ENCODE measurements at places on chromosomes 3 and 15.
A peak's percentile ranks its signal among the peaks of the same experiment; 100 is the strongest.

GRCh38 chr3:72043204-72044133, 258.5 kb upstream of the PROK2 start:
- DNase-seq, result no peak

DNA sequence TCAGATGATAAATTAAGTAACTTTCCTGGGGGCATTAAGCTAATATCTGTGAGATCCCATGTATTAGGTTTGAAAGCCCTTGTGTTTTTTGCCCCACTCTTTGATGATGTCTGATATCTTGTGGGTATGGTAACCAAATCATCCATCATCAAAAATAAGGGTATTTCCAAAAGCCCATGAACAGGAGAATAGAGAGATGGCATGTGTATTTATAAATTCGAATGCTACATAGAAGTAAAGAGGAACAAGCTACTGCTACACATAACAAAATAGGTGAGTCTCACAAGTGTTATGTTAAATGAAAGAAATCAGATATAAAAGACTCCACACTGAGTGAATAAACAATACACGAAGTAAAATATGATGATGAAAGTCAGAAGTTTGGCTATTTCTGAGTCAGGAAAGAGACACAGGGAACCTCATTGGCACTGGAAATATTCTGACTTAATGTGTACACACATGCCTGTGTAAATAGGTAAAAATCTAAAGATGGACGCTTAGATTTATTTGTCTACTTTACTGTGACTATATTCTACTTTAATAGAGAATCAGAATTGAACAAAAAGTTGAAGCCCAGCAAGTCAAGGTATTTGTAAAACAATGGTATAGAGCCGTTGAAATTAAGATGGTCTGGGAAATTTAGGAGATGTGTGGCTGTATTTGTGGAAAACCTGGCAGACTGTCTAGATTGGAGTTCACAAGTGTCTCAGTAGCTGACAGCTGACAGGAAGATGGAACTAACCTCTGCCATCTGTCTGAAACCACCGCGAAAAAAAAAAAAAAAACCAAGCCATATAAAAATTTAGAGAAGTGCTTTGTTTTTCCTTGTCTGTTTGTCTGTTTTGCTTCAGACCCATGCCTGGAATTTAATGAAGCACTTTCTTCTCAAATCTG, 111.0 kb upstream of the TGFBR2 start:
- no peak for DNase-seq

DNA sequence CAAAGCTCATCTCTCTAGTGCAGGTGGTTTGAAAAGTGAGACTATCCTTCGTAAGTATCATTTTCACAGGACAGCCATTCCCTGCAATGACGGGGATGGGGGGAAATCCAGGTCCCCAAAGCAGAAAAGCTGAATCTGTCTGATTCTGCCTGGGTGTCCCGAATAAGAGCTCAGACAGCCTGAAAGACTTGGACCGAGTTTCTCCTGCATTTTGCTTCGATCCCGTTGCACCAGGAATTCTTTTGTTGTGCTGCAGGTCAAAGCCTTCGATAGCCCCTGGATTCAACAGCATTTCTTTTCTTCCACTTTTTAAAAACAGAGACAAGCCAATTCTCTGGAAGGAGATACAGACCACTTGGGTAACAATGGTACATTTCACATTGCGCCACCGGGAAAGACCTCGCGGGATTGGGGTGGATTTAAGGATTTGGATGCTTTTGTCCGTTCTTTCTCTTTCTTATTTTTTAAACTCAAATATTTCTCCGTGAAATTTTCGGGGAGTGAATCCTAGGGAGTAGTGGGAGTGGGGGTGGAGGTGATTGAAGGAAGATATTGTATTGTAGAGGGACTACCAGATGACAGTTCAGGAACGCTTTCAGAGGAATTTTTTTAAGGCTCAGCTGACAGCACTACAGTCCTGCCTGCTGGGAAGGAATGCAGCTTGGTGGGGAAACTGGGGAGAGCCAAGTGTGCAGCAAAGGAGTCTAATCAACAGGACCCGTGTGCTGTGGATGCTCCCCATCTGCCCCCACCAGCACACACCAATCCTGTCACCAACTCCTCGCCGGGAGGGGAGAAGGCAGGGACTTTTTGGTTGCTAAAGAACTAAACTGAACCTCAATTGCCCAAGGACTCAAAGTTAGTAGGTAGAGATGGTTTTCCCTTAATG, 2.6 kb downstream of the SLITRK3 start:
- peak; percentile 73 for DNase-seq

DNA sequence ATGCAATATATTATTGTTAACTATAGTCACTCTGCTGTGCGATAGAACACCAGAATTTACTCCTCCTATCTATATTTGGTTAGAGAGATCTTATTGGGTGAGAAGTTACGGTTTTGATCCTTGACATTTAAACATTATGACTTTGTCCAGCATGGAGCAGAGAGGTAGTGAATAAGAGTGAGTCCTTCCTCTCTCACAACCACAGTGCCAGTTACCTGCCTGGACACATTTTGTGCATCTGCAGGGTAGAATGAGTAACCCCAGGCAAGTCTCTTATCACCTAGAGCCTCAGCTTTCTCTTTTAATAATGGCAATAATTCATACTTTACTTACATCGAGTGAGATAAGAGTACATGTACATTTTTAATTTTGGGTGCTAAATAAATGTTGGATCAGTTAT, 24.1 kb downstream of the KAT2B start:
- no peak for DNase-seq

DNA sequence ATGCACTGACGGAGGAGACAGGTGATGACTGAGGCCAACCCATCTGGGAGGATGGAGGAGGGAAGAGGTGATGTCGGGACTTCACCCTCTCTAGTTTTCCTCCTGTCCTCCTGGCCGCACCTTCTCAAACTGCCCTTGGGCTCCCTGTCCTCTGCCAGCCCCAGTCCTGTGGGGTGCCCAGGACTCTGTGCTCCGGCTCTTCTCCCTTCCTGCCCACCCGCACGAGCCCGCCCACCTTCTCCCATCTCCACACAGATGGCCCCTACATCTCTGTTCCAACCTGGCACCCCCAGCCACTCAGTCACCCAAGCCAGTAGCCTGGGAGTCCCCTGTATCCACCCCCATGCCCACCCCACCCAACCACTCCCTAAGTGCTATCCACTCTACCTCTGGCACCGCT, 206.7 kb upstream of the LINGO1 start:
- no peak for DNase-seq

DNA sequence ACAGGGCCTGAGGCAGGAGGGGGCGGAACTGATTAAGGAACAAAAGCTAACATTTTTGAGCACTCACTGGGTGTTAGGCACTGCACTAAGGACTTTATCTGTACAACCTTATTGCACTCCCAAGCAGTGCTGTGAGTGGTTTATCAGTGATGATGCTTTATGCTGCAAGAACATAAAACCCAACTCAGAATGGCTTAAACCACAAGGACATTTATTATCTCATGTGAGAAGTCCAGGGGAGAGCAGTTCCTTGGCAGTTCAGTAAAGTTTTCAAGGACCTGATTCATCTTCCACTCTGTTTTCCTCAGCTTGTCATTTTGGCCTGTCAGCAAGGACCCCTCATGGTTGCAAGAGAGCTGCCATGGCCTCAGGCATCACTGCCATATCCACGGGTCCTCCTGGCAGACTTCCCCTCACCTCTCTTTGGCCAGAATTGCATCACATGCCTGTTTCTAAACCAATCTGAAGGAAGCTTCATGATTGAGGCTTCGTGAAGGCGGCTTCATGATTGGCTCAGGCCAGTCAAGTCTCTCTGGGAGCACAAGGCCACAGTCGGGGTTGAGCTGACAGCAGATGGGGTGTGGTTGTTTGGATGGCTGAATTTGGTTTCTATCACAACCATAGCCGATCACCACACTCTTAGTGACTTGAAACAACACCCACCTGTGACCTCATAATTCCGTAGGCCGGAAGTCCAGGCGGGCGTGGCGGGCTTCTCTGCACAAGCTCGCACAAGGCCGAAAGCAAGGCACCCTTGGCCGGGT, 15.8 kb downstream of the EFCC1 start:
- no peak for DNase-seq

- no peak for DNase-seq
These were observed 11.7 kb downstream of the PXYLP1 start for GRCh38 chr3:141243271-141243707.

DNA sequence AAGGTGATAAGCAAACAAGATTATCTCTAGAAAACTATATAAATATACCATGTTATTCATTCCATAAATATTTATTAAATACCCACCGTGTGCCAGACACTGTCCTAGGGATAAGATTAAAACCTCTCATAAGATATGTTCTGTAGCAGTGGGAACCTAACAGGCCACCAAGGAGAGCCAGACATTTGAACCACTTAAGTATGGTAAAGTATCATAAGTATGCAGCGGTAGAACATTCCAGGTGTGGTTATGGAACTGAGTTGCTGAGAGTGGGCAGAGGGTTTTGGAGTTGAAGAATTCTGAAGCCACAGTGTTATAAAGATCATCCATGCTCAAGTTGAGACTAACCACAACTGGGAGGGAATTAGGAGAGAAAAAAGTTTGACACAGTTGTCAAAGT, 14.7 kb downstream of the FILIP1L start:
- no peak for DNase-seq

GRCh38 chr15:26562336-26562735, 210.5 kb downstream of the GABRB3 start:
- DNase-seq, result no peak

GRCh38 chr15:83323296-83323711, 38.8 kb upstream of the BNC1 start:
- no peak for DNase-seq

DNA sequence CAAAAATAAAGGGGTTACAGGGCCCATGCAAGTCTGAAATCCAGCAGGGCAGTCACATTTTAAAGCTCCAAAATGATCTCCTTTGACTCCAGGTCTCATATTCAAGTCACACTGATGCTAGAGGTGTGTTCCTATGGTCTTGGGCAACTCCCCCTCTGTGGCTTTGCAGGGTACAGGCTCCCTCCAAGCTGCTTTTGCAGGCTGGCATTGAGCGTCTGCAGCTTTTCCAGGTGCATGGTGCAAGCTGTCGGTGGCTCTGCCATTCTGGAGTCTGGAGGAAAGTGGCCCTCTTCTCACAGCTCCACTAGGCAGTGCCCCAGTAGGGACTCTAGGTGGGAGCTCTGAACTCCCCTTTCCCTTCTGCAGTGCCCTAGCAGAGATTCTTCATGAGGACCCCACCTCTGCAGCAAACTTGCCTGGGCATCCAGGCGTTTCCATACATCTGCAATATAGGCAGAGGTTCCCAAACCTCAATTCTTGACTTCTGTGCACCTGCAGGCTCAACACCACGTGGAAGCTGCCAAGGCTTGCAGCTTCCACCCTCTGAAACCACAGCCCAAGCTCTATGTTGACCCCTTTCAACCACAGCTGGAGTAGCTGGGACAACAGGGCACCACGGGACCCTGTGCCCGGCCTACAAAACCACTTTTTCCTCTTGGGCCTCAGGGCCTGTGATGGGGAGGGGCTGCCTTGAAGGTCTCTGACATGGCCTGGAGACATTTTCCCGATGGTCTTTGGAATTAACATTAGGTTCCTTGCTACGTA, 80.1 kb upstream of the PLSCR5 start:
- DNase-seq, result no peak

DNA sequence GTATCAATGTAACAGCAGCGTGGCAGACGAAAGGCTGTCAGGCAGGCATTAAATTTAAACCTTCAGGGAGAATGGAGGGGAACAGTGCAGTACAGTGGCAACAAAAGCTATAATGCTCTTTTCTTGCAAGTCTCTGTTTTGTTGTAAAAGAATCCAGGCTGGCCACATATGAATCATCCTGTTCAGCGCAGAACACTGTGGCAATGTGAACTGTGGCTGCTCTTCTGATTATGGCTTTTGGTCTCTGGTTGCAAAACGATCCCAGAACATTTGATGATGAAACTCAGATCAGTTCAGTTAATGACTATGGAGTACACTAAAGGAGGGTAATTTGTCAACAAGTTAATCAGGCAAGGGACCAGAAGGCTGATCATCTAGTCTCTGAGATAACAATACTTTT, 219.7 kb upstream of the SGO1 start:
- DNase-seq, result no peak

GRCh38 chr3:31423482-31423881, 109.2 kb upstream of the STT3B start:
- DNase-seq, result no peak

- no peak for DNase-seq
These were observed 76.5 kb downstream of the CD200R1L start for GRCh38 chr3:112770032-112770626.

DNA sequence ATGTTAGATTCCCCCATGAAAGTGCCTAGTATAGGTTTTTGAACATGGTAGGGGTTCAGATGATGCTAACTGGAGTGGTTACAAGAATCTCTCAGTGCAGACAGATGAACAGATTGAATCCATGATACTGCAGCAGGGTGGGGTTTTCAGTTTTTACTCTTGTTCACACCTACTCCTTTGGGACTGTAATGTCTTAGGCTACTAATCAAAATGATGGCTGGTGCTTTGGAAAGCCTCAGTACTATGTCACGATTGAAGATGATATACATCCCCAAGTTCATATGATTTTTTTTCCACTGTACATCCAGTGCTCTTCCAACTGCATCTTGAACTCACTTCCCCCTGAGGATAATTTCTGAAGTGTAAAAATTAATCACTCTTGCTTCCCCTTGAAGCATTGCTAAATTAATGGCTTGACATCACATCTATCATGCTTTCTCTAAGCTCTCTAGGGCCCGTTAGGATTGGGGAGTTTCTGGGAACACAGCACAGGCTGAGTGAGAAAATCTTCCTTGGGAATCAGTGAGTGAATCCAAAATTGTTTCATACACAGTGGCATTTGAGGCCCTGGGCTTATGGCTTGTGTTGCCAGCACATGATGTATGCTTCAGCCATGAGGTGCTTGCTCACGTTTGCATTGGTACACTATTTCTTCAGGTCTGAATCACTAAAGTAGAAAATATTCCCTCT, 115.0 kb upstream of the TPRG1 start:
- DNase-seq, result no peak

GRCh38 chr3:39255503-39256325, 24.1 kb downstream of the CX3CR1 start:
- DNase-seq, result no peak

DNA sequence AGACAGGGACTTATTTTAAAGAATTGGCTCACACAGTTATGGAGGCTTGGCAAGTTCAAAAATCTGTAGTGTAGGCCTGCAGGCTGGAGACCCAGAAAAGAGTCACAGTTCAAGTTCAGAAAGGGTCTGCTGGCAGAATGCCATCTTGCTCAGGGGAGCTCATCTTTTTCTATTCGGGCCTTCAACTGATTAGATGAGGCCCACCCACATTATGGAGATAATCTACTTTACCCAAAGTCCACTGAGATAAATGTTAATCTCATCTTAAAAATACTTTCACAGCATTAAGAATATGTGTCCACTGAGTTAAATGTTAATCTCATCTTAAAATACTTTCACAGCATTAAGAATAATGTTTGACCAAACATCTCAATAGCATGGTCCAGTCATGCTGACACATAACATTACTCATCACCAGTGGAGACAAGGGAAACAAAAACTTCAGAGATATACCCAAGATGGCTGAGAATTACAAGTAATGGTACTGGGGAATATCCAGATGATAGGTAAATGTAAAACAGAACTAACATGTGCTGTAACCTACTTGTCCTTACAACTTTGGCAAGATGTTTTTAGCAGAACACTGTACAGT, 74.3 kb upstream of the STAC start:
- DNase-seq, result no peak
